Activated T-helper 17 cell treated with anti-CD3 and anti-CD28 coated beads, Interleukin-2, amount 50 U/mL, for 72 hours (primary cell): ENCODE measurements at places on chromosomes 2 and 18. TPM values are rescaled to one million over a fixed set of nuclear protein-coding genes. Genes with fewer than 3 reads are reported as not detected.

ALPG gene
- total RNA-seq = not detected

RTP5 gene
- total RNA-seq = 0.58 TPM

ITGB6 gene
- not detected for total RNA-seq

ACADL gene
- not detected for total RNA-seq

GALM gene
- total RNA-seq = 123 TPM

KCNE4 gene
- total RNA-seq = not detected

GRCh38 chr18:21272016-21272579, 30.1 kb downstream of the GREB1L start:
- ATAC-seq = no peak

DNA sequence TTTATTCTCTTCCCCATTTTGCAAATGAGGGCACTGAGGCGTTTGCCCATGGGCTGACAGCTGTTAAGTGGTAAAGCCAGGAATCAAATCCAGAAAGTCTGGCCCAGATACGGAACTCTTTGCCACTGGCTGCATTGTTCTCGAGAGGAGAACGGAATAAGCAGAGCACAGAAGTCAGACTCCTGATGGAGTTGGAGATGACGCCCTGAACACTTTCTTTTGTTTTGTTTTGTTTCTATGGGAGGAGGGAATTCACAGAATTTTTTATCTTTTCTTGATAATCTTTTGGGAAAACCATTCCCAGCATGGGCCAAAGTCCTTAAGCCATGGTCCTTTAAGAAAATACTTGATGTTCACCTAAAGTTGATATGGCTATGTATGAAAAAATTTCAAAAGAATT, 322.2 kb downstream of the RDH14 start:
- ATAC-seq = no peak

- ATAC-seq = no peak
These were observed 130.3 kb upstream of the LHCGR start for GRCh38 chr2:48885841-48886240.

DNA sequence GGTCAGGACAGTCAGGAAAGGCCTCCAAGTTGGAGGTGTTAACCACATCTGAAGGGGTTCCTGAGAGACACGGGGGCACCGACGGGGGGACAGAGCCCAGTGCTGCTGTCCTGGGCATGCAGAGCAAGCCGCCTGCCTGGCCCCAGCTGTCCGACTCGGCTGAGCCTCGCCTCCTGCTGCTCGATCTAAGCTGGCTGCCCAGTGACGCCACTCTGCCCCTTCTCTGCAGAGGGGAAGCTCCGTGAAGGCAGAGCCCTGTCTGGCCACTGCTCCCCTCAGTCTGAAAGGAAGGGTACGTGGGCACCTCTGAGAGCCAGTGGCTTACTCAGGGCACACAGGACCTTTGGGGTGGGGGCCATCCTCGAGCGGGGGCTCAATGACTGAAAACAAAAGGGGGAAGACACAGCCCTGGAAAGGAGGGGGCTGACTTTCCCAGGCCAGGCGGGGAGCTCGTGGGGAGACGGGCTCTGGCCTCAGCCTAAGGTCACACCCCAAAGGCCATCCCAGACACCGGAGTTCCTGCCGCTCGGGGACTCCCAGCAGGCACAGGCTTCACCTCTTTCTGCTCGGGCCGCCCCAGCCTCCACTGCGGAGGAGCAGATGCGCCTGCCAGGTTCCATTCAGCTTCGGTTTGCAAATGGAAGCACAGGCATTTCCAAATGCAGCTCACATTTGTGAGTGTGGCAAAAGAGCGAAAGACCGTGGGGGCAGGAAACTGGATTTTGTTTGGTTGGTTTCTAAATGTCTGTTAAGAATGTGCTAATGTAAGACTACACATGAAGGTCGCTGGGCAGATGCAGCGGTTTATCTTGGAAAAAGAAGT, 136.9 kb downstream of the HDAC4 start:
- no peak for ATAC-seq

GRCh38 chr2:63399156-63399555, 189.1 kb downstream of the WDPCP start:
- ATAC-seq = no peak

GRCh38 chr2:96623116-96623515, 15.0 kb downstream of the KANSL3 start:
- ATAC-seq = no peak

- ATAC-seq = no peak
These were observed 6.5 kb upstream of the MTERF4 start for GRCh38 chr2:241108271-241109209.

DNA sequence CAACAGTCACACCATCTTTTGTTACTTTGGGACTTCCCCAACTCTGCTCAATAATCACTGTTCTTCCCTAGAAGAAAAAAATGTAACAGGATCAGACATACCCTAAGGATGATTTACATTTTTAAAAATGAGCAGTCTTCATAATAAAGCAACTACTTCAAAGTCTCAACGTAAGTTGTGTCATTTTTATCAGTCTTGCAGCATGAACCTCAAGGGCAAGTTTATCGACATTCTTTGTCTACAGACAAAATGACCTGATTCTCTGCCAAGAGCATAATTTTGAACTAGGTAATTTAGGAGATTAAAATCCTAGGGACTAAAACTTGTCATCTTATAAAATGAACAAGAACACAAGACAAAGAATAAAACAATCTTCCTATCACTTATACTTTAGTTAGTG, 2.3 kb downstream of the HSPD1 start:
- ATAC-seq = no peak

- peak; percentile 0 for ATAC-seq
These were observed 593 bp upstream of the ACTR2 start for GRCh38 chr2:65227020-65227455.

DNA sequence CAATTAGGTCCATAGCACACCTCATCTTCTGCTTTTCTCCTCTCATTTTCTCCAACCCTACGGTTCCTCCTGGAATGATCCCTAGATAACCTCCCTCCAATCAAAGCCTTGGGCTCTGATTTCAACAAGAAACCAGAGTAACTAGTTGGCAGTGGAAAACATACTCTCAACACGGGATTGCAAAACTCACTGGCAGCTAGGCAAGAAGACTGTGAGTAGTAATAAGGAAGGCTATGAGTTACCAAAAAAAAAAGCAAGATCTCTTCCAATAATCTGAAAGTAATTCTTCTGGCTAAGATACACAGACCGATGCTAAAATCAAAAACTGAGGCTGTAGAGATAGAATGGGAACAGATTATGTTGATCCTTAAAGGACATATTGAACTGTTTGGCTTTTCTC, 28.4 kb upstream of the CCDC102B start:
- no peak for ATAC-seq
